Right cardiac atrium (tissue), 5 donors: ENCODE measurements at places on chromosomes 11 and 22.

GRCh38 chr11:117239295-117239694 is 6.8 kb downstream of the RNF214 start:
- DNase-seq = no peak

GRCh38 chr11:6406370-6406769 is 12.5 kb downstream of the APBB1 start:
- no peak for DNase-seq

- peak; percentile 63 for DNase-seq
Observed at GRCh38 chr22:28116219-28116673, 197.2 kb upstream of the PITPNB start.

GRCh38 chr22:46797355-46797754 is 34.9 kb downstream of the TBC1D22A start:
- no peak for DNase-seq

- no peak for DNase-seq
Observed at GRCh38 chr22:24905909-24906308, 40.6 kb downstream of the LHFPL7 start.

DNA sequence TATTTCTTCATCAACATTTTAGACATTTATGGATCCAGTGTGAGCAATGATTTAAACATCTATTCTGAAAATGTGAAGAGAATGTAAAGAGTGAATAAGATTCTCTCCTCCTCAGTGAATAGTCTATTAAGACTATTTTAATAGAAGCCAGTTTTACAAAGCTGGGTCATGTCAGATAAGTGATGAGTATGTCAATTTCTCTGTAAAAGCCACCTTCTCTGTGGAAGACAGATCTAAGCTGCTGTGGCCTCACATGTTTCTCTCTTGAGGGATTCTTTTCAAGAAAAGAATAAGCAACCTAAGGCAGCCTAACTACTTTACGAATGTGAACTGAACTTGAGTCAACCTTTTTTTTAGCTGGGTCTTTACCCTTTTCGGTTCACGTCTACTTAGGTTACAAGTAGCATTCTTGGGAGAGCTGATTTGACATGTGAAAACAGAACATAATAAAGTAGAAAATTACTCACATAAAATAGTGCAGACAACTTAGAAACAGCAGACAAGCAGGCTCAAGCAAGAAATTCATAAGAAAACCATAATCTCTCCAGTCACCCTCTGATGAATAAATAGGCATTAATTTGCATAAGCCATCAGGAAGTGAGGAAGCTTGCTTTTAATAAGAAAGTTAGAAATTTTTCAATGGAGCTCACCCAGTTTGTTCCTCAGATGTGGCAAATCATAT is 9.9 kb downstream of the CTSC start:
- DNase-seq = no peak

DNA sequence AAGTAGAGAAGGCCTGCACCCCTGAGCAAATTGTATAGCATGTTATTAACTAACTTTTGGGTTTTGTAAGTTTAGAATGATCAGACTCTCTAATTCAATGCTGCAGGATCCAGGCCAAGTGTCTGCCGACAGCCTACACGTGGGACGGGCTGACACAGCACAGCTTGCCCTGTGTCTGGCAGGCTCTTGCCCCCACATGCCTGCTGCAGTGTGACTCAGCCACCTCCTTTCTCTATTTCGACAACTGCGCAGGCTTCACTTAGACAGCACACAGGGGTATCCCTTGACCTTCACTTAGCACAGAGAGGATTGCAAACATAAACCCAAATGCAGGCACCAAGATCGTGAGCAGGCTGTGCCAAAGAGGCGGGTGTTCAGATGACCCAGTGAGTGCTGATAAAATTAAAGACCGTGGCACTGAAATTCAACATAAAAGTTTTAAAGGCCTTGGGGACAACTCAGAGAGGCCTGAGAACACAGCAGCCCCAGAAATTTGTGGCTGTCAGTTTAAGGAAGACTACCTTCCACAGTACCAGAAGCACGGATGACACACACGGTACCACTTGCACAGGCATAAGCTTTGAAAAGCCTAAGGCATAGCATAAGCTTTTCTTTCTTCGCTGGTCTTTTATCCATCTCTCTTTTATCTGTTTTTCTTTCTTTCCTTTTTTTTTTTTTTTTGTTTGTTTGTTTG is 37.8 kb downstream of the SCN3B start:
- peak; percentile 84 for DNase-seq

DNA sequence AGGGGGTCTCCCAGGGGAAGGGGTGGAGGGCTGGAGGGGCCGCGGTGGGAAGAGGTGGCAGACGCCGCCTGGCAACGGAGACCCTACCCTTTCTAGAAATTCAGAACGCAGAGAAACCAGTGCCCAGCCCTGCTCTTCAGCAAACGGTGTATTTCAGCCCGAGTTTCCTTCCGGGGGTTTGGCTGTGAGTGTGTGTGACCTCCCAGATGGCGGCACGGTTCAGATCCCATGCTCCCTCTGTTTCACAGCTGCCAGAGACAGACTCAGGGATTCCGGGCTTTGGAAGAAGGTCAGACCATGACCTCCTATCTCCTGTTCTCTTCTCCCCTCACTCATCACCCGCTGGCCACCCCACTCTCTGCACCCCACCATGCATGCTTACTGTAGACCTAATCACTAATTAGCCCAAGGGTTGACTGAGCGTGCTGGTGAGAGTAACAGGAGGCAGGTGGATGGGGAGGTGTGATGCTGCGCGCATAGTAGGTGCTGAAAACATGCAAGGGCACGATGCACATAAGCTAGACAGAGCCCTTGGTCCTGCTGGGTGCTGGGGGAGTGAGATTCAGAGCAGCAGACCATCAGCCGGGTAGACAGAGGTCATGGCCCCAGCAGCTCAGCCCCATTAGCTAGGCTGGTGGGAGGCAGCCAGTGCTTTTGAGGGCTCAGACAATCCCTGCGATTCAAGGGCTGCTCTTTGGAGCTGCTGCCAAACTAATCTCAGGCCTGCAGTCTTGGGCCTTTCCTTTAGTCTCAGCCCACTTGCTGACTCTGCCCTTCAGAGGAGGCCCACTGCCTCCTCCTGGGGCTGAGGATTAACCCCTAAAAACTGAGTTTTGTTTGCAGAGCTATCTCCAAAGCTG is 256.5 kb upstream of the CADM1 start:
- no peak for DNase-seq

- no peak for DNase-seq
Observed at GRCh38 chr11:123564221-123564620, 90.2 kb downstream of the SCN3B start.

GRCh38 chr11:110230377-110230776 is 66.0 kb downstream of the RDX start:
- no peak for DNase-seq
